Immature natural killer cell (primary cell): ENCODE measurements at places on chromosomes 11 and 22. TPM values are rescaled to one million over a fixed set of nuclear protein-coding genes. Genes with fewer than 3 reads are reported as not detected.

GRCh38 chr11:122656073-122656630 lies 630 bp downstream of the UBASH3B start:
- peak overlapping the region; percentile 82 for H3K27ac ChIP-seq
- peaks cover 58% of the 10 kb centered on the region for H3K4me1 ChIP-seq
- peaks cover 1% of the 10 kb centered on the region for H3K27me3 ChIP-seq
- DNase-seq = peak; percentile 52
- no peaks in the 10 kb centered on the region for H3K36me3 ChIP-seq

GSTT2B gene
- polyA plus RNA-seq = not detected

CSNK1E gene
- 8.6 TPM for polyA plus RNA-seq

CENPM gene
- 5.5 TPM for polyA plus RNA-seq

GRCh38 chr22:17990942-17991341 lies 33.4 kb downstream of the MICAL3 start:
- no peaks in the 10 kb centered on the region for H3K36me3 ChIP-seq
- H3K27ac ChIP-seq = no peak overlapping the region
- no peak for DNase-seq
- no peak overlapping the region for H3K4me3 ChIP-seq
- peaks cover 24% of the 10 kb centered on the region for H3K4me1 ChIP-seq

DNA sequence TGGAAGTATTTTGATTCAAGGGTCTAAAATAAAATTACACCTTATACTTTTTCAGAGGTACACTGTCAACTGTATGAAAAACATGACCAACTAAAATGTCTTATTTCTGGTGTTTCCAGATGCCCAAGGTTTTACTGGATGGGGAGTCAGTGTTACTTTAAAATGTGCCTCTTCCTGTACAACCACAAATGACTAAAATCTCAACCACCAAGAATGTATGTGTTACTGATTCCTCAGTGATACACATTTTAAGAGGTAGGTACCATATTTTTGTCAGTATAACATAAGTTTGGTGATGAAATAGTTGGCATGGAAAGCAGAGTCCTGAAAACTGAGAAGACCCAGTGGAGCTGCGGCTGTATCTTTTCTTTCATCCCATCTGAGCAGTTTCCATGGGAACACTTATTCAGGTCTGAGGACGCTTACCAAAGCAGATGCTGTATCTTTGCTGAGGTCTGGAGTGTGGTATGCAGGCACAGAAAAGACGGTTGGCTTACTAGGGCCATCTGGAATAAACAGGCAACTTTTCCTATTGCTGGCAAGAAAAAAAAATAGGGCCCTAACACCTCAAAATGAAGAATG lies 21.2 kb upstream of the TP53AIP1 start:
- no peak overlapping the region for H3K27ac ChIP-seq
- H3K4me3 ChIP-seq = peak overlapping the region; percentile 7
- DNase-seq = peak; percentile 15
- H3K4me1 ChIP-seq = peaks cover 32% of the 10 kb centered on the region
- no peaks in the 10 kb centered on the region for H3K27me3 ChIP-seq

GRCh38 chr11:20376162-20376730 lies 11.3 kb upstream of the PRMT3 start:
- H3K36me3 ChIP-seq = peaks cover 35% of the 10 kb centered on the region
- no peaks in the 10 kb centered on the region for H3K4me1 ChIP-seq
- H3K27me3 ChIP-seq = no peaks in the 10 kb centered on the region
- no peak overlapping the region for H3K4me3 ChIP-seq
- H3K27ac ChIP-seq = no peak overlapping the region
- DNase-seq = no peak

DNA sequence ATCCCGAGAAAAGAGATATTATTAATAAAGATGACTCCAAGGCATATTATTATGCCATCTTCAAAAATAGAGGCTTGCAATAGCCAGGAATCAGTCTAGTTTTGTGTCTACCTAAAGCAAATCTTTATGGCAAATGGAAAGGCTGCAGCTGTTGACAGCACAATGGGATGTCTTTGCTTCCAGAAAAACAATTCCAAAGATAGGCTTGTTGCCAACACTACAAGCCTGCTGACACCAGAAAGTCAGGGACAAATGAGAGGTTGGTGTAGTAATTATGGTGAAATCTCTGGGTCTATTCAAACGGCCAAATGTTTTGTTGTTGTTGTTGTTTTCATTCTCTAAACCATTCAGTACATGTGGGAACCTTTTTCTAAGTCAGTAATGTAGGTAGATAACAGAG lies 101.8 kb downstream of the LUZP2 start:
- H3K4me1 ChIP-seq = no peaks in the 10 kb centered on the region
- no peaks in the 10 kb centered on the region for H3K36me3 ChIP-seq

DNA sequence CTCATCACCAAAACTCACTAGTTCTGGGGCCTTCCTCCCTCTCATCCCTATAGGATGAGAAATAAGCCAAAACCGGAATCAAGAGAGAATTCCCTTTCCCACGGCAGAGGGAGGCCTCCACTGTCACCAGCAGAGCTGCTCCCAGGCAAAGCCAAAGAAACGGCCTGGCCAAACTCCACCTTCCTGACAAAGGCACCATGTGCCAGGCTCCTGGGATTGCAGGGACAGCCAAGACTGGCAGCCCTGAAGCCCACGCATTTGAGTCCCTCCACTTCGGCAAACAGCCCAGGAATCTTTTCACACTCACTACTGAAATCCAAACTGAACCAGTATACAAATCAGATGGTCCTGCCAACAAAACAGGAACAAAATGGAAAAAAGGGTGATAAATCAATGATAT lies 6.1 kb downstream of the SMCO4 start:
- H3K27ac ChIP-seq = no peak overlapping the region
- DNase-seq = no peak
- peaks cover 3% of the 10 kb centered on the region for H3K27me3 ChIP-seq

GRCh38 chr11:83909579-83910534 lies 623.7 kb upstream of the CCDC90B start:
- no peaks in the 10 kb centered on the region for H3K27me3 ChIP-seq
- no peaks in the 10 kb centered on the region for H3K4me1 ChIP-seq
- no peaks in the 10 kb centered on the region for H3K36me3 ChIP-seq

MIOX gene
- polyA plus RNA-seq = not detected

DNA sequence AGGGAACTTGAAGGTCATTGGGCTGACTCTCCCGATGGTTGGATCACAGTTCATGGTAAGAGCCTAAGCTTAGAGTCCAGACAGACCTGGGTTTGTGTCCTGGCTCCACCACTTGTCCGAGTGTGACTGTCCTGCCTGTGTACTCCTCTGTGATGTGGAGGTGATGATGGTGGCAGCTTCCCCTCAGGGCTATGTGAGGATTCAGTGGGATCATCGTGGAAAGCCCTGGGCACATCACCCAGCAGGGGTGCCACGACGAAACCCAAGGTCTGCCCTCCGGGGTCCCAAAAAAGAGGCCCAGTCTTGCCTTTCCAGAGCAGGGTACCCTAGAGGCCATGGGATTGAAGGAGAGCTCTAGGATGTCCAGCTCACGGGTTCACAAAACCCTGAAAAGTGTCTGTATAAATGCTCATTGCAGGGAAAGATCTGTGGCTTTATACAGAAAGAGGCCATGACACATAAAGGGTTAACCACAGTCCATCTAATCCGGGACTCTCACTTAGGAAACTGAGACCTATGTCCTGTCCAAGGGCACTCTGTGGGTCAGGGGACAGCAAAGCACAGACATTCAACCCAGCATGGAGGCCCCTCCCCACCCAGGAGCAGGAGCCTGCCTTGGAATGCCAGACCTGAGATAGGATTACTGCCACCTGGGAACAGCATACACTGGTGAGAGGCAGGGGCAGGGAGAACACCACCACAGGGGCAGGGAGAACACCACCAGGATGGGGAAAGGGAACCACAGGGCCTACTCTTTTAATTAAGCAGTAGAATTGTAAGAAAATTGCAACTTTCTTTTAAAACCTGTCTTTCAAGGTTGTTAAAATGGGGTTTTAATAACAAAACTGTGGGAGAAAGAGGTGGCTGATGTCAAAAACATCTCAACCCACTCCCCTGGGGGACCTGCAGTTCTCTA lies 51.3 kb downstream of the IGLL5 start:
- no peaks in the 10 kb centered on the region for H3K36me3 ChIP-seq
- H3K27me3 ChIP-seq = peaks cover 8% of the 10 kb centered on the region
- no peak for DNase-seq
- no peak overlapping the region for H3K27ac ChIP-seq

DNA sequence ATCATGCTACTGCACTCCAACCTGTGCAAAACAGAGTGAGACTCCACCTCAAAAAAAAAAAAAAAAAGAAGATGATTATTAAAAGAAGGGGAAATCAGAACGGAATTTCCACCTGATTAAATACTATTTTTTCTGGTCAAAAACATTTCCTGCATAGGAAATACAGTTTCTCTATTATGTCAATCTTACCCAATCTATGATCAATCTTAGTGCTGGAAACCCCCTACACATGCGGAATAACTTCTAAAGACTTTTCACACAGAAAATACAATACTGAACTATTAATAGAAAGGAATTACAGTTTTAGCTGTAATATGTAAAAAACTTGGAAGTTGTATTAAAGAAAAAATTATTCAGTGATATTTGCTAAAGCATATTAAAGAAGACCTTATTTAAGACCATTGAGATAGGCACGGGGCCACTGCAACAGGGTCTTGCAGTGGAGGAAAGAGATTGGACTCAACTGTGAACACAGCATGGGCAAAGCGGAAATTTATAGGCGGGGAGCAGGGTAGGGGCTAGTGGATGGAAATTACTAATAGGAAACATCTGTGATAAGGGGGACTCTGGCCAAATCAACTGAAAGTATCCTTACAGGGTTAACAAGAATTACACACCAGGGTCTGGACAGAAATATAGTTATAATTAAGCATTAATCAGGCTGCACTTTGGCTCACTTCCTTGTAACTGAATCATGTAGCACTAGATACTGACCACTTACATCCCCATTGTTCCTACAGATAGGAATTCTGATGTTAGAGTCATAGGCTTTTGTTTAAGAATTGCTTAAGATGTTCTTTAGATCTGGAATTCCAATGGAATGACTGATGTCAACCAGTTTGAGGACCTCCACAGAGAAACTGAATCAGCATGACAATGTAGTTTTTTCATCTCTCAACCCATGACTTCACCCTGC lies 411.5 kb upstream of the DDI1 start:
- no peak overlapping the region for H3K27ac ChIP-seq
- H3K27me3 ChIP-seq = peaks cover 3% of the 10 kb centered on the region
- H3K4me3 ChIP-seq = no peak overlapping the region
- no peaks in the 10 kb centered on the region for H3K4me1 ChIP-seq
- H3K36me3 ChIP-seq = no peaks in the 10 kb centered on the region
- no peak for DNase-seq

SERPIND1 gene
- 0.43 TPM for polyA plus RNA-seq

ZC3H12C gene
- polyA plus RNA-seq = not detected

MIF gene
- 788 TPM for polyA plus RNA-seq

DNA sequence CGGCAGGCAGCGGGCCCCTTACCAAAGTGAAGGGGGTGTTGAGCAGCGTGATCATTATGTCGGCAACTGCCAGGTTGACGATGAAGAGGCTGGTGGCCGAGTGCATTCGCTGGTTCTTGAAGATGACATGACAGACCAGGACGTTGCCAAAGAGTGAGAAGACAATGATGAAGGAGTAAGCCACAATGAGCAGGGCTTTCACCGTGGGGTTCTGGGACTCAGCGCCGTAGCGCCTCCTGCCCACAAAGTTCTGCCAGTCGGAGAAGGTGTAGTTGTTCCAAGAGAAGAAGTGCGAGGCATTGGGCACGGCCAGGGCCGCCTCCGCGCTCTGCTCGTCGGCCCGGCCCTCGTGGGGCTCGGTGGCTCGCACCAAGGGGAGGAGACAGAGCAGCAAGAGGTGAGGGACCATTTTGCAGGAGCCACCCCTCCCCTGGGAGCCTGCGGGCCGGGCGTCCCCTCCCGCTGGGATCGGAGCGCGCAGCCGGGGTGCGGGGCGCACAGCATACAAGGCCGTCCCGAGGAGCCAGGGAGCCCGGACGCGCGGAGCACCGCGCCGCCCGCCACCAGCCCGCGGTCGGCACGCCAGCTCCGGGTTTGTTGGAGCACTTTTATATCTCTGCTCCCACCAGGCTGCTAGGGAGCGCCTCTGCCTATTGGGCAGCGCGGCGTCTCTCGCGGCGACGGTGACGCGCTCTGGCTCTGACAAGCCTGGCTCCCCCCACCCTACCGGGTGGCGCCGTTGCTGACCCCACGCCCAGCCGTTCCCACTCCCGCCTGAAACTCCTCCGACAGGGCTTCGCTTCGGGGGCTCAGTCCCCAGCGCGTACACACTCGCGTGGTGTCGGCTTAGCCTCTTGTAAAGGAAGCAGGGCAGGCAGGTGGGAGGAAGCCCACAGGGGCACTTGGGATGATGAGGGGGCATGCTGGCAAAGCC lies at the start of gene GPR83:
Gene GPR83, minus strand, starts transcription at position 581 of the 934 bp plus-strand sequence. Its CDS starts 172 bp downstream, at position 409.
- DNase-seq = no peak
- peaks cover 29% of the 10 kb centered on the region for H3K27me3 ChIP-seq
- no peaks in the 10 kb centered on the region for H3K36me3 ChIP-seq
- H3K4me1 ChIP-seq = peaks cover 10% of the 10 kb centered on the region
- no peak within 1 kb of the TSS for H3K27ac ChIP-seq

GRCh38 chr11:108852701-108853100 lies 187.8 kb downstream of the DDX10 start:
- H3K4me1 ChIP-seq = peaks cover 18% of the 10 kb centered on the region
- H3K4me3 ChIP-seq = no peak overlapping the region
- DNase-seq = no peak

DNA sequence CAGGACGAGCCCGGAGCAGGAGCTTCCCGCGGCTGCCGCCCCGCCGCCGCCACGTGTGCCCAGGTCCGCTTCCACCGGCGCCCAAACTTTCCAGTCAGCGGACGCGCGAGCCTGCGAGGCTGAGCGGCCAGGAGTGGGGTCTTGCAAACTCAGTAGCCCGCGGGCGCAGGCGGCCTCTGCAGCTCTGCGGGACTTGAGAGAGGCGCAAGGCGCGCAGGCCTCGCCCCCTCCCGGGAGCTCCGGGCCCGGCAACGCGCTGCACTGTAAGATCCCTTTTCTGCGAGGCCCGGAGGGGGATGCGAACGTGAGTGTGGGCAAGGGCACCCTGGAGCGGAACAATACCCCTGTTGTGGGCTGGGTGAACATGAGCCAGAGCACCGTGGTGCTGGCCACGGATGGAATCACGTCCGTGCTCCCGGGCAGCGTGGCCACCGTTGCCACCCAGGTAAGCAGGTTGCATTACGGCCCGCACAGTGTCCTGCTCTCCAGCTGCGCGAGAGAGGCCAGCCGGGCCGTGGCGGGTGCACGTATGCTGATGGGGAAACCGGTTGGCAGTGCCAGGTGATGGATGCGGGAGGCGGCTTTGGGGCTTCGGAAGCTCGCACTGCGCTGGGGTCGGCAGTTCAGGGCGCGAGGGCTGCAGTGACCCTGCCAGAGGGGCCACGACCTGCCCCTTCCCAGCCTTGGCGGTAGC lies 2.0 kb downstream of the SLC6A5 start:
- H3K4me3 ChIP-seq = no peak overlapping the region
- H3K36me3 ChIP-seq = no peaks in the 10 kb centered on the region
- H3K27me3 ChIP-seq = peaks cover 36% of the 10 kb centered on the region
- DNase-seq = no peak

SEPTIN3 gene
- polyA plus RNA-seq = not detected

E2F8 gene
- polyA plus RNA-seq = 0.17 TPM

MRGPRE gene
- polyA plus RNA-seq = not detected
